ENCODE measurements at places on chromosomes 16 and 17.

- no peak for DNase-seq
Observed at GRCh38 chr16:2584729-2585650, 47.2 kb downstream of the PDPK1 start.

DNA sequence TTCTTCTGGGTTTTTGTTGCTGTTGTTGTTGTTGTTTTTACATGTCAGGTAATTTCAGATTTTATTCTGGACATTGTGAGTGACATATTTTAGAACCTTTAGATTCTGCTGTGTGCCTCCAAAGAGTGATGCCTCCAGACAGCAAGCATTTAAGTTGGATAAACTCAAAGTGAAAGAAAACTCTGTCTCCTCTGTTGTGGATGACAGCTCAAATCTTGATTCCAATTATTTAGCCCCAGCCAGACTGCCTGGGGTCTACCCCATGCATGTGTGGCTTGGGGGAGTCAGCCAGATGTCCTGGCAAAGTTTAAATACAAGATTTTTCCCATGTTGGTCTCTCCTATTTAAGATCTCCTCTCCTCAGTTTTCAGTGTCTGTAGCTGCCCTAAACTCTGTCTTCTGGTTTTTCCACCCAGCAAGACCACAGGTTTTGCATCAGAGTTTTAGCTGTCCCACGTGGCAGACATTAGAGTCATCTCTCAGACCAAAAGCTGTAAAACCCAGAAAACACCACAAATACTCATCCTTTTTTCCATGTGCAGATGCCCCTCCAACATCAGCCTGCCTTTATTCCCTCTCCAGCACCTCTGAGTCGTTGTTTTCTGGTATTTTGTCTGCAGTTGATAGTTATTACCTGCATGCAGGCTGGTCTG, 19.4 kb upstream of the ZNF469 start:
- no peak for DNase-seq

GRCh38 chr17:44308865-44309264, 464 bp downstream of the RUNDC3A start:
- DNase-seq = no peak

DNA sequence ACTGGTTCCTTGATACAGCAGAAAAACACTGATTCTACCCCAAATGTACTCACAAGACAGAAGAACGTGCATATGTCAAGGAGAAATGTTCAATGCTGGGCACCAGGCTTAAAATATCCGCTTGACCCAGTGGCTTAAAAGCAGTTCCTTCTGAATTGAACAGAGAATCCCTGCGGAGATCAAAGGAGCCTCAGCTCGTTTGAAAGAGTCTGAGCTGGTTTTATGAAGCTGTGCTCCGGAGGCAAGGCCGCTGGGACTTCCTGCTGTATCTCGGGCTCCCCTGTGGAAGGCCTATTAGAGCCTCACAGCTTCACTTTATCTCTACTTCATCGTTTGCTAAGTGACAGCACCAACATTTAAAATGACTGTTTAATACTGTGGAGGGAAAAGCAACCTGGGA, 2.2 kb downstream of the LMF1 start:
- no peak for DNase-seq

GRCh38 chr17:76726776-76727718, at the start of gene METTL23:
Gene METTL23, plus strand, starts transcription at chr17:76726839. Its CDS starts 2,872 bp downstream, at chr17:76729711.
- DNase-seq = peak; percentile 77

DNA sequence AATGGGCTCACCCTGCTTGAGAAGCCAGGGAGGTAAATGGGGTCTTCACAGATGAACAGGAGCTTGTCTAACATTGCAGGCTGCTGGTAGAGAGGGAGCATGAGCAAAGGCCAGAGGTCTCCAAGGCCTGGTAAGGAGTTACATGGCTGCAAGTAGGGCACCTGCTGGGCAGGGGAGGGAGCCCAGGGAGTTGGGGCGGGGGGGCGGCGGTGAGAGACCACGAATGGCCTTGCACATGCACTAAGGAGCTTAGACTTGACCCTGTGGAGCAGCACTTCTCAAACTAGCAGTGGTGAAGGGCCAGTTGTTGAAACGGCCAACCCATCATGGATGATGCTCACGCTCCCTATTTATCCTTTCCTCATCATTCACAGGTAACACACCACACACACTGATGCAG, 38.4 kb downstream of the ERN1 start:
- DNase-seq = no peak

DNA sequence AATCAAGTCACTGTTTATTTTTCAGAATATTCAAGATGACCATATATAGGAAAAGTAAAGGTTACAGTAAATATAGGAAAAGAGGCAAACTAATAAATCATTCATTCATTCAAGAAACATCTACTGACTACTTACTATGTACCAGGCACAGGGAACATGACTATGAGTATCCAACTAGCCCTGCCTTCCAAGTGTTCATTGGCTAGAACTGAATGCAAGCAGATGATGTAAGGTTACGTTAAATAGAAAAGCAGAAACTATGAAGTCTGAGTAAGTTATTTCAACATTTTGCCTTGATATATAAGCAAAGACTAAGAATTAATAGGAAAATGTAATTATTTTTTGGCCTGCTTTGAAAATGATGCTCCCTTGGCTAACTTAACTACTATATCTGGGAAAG, 36.7 kb downstream of the SPAG9 start:
- no peak for DNase-seq

- DNase-seq = no peak
Observed at GRCh38 chr17:32798938-32799337, 78.0 kb downstream of the MYO1D start.

DNA sequence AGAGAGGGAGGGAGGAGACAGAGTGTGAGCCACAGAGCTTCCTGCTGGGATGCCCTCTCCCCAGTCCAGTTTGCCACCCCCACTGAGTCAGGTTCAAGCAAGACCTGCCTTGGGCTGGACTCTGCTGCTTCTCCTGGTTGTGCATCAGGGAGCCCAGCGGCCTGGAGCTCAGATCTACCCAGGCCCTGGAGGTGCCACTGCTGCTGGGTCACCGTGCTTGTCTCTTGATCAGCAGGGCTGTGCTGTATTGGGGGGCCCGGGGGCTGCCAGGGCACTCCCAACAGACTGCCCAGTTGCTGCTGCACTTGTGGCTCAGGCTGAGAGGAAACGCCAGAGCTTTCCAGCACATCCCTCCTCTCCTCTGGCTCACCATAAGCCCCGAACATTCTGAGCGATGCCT, 8.9 kb downstream of the TLE7 start:
- no peak for DNase-seq

DNA sequence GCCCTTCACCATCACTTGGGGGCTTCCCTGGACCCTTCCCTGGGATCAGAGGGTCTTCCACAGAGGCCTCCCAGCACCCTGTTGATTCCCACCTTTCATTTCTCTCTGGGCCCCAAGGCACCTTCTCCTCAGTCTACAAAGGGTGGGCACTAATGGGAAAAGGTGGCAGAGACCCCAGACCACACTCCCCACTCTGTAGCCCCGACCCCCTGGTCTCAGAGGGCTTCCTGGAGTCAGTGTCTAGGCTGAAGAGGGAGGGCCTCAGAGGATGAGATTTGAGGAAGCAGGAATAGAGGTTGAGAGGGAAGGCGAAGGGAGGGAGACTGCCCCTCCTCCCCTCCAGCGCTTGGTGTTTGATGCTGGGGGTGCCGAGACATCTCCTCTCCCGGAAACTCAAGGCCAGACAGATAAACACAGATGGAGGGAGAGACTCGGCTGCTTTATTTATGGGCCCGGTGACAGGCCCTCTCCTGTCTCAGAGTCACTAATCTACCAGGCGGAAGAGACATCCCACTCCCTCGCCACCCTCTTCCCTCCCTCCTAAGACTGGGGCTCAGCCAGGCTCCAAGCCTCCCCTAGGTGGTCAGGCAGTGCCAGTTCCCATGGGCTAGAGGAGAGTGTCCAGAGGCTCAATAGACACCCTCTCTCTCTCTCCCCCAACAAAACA, 18.5 kb upstream of the SP2 start:
- peak; percentile 79 for DNase-seq

DNA sequence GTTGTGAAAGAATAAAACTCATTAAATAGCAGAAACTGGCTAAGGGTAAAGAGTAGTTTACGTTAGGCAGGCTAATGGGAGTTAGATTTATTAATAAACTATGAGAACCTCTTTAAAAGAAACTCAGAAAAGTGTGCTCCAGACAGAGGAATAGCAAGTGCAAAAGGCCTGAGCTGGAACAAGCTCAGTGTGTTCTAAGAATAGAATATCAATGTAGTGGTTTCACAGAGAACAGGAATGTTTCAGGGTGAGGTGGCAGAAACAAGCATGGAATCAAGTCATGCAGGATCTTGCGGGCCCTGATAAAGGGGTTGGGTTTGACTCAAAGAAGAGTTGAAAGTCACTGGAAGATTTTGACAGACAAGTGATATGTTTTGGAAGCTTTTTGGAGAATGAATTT, 164.0 kb upstream of the HS3ST3A1 start:
- no peak for DNase-seq

GRCh38 chr17:76139801-76140660, 1.0 kb downstream of the FOXJ1 start:
- no peak for DNase-seq

DNA sequence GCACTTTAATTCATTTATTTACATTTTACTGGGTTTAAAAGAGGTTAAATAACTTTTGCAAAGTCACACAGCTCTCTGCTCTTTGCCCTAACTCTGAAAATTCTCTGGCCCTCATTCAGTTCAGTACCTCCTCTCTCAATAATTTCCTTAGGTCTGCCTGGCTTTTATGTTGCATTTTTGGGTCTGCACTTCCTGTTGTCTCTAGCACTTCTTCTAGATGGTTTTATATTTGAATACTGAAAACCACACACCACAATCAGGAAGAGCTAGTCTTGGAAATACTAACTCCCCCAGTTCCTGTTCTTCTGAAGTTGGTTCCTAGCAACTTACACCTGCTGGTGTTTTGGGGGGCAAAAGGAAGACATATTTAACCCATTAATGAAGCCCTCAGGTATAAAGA, 577.9 kb downstream of the HS3ST4 start:
- peak; percentile 34 for DNase-seq

DNA sequence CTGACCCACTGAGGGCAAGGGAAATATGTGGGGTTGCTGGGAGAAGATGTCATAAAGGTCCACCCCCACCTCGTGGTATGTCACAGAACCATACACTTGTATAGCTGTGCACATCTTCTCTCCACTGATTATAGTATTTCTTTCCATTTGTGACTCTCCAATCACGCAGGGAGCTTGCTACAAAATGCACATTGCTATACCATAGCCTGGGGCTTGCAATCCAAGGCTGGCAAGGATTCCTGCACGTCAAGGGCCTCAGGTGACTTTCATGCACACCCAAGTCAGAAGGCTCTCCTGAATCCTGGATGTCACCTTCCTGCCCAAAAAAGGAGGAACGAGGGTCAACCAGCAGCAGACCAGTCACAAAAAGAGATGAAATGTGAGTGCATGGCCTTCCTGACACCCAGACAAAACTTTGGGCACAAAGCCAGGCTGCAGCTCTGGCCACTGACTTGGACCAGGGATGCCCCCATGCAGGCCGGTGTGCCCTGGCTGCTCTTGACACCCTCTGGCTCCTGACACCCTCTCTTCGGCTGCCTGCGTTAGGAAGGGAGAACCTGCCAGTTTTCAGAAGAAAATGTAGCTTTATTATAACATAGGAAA, 12.1 kb downstream of the TBC1D26 start:
- no peak for DNase-seq

DNA sequence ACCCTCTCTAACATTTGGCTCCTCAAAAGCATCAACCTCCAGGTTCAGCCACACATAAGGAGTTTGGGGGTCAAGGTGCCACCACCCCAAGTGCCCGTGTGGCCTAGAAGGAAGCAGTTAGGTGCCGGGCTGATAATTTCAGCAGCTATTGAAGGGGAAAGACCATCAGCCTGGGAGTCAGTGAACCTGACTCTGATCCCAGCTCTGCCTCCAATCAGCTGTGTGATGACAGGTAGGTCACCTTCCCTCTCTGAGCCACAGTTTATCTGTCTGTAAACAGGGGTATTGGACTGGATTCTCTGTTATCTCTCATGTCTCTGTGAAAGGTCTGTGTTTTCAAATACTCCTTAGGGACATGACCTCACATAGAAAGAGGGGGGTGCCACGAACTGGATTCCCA, 3.9 kb downstream of the CRHR1 start:
- no peak for DNase-seq

DNA sequence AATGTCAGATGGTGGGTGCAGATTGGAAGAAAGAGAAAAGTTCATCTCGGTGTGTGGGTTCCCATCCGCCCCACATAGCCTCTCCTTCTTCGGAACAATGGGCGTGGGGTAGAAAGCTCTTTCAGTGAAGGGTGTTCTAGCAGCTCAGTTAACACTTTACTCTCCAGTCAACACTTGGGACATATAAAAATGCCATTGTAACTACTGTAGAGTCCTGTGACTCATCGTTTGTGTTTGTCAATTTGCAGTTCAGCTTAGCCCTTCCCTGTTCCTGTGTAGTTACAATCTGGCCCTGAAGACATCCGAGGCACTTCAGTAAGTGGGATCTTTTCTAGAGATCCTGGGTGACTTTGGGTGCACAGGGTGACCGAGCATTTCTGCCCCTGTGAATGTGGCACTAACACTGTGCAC, 11.5 kb upstream of the CLEC18C start:
- DNase-seq = no peak

GRCh38 chr16:86392436-86393152, 117.7 kb upstream of the FOXF1 start:
- DNase-seq = no peak

DNA sequence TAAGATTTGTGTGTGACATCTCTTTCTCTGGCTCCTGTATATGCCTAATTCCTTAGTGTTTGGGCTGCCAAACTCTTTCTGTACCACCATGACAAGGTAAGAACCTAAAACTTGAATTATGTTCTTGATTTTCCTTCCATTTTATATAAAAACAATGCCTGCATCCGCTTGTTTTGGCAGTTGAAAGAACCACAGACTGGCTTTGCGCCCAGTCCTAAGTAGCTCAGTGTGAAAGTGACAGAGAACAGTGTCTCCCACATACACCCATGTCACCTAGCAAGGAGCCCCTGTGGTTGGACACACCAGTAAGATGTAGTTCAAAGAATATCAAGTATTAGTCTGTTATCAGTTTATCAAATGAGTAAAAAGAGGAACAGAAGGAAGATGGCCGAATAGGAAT, 40.7 kb upstream of the SLC6A2 start:
- no peak for DNase-seq

DNA sequence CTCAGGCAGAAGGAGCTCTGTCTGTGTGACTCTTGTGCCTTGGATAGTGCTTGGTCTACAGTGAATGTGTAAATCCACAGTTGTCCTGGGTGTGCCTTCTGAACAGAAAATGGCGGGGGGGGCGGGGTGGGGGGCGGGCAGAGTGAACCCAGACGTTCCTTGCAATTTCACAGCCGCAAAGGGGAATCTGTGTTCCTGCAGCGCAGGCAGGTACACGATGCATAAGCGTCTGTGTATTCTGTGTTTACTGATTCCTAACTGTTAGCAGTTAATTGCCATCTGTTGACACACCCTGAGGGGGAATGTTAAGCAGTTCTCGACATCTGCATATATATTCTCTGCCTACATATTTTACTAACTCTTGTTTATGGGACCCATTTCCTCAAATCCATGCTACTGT, 123.5 kb upstream of the ZFHX3 start:
- DNase-seq = no peak

- no peak for DNase-seq
Observed at GRCh38 chr17:31411707-31412285, 20.3 kb downstream of the RAB11FIP4 start.

Measured in KBM-7 (cell line).